ENCODE measurements at places on chromosomes 16 and 17. TPM values are rescaled to one million over a fixed set of nuclear protein-coding genes. Genes with fewer than 3 reads are reported as not detected.

Gene SLC5A2
- total RNA-seq: not detected

Gene IGSF6
- total RNA-seq: 0.08 TPM

Gene HBA2
- total RNA-seq: not detected

Gene CES5A
- total RNA-seq: not detected

Gene CACNG4
- total RNA-seq: not detected

Gene CCNF
- 38.7 TPM for total RNA-seq

Gene CTRB2
- not detected for total RNA-seq

Gene FOXN1
- total RNA-seq: not detected

Gene SEZ6
- total RNA-seq: not detected

Gene SULT1A2
- 0.36 TPM for total RNA-seq

Gene FA2H
- total RNA-seq: not detected

Gene NME2
- 942 TPM for total RNA-seq

Gene MYH4
- total RNA-seq: not detected

Gene KRT36
- not detected for total RNA-seq

Gene GRB7
- total RNA-seq: not detected

Measured in activated CD8-positive, alpha-beta memory T cell treated with anti-CD3 and anti-CD28 coated beads for 36 hours (primary cell).